ENCODE measurements at places on chromosomes 5 and 9.

DNA sequence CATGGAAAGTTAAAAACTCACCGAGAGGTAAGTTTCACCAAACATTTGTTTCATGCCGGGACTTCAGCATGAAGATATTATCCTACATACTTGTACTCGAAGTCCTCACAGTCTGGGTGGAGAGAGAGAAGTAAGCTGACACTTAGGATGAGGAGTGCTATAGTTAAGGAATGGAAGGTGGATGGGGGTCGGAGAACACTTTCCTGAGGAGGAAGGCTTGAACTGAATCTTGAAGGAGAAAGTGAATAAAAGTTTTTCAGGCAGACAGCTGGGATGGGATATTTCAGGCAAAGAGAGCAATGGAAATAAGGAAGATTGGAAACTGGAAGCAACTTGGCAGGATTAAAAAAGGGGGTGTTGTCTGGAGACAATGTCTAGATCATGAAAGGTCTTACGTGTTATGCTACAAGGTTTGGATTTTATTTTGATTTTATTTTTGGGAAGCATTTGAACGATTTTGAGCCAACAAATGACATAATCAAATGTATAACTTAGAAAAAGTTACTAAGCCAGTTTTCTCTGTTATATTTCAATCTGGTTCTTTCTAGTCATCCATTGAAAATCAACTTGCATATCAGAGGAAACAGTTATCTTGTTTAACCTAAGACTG is 167.1 kb downstream of the PAM start:
- DNase-seq: no peak

DNA sequence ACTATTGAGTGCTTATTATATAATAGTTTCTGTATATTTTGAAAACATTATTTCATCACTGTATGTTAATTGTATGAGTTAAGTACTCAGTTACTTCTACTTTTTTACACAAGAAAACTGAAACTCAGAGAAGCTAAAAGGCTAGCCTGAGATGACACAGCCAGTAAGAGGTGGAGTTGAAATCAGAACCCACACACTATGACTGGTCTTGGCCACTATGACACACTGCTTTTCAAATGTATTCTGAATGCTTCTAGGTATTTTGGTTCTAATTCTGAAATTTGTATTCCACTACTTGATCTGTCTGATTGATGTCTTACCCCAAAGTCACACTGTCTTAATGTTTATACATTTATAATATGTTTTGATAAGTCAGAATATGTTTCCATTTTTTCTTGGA is 181.8 kb downstream of the ZDHHC21 start:
- DNase-seq: no peak

DNA sequence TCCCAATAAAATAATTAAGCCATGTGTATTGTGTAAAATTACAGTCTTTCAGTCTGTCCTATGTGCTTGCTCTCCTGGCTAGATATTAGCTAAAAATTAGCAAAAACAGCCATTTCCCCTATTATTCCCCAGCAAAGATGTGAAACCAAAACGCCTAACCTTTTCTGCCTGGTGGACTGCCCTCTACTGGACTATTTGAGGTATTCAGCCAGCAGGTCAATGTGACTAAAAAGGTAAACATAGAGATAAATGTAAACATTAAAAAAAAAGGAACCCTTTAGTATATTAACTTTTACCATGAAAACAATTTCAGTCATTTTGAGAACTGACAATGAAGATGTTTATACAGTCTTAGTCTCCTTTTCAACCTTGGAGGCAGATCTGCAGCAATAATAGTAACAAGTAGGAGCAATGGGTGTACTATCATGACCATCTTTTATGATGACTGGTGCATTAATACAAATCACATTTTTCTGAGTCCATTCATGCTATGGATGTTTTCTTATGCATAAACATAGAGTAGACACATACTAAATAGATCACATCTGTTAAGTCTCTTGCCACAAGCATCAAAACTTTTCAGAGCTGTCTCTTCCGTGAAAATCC is 10.1 kb downstream of the ATG12 start:
- DNase-seq: no peak

DNA sequence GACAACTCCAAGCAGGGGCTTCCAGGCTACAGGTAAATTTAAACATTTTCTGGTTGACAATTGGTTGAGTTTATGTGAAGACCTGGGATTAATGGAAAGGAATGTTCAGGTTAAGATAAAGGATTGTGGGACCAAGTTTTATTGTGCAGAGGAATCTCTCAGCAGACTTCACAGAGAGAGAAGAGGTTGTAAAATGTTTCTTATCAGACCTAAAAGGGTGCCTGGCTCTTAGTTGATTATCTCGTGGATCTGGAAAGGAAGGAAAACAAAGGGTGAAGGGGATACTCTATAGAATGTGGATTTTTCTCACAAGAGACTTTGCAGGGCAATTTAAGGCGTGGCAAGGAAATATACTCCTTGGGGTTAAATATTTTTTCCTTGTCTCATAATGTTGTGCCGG is 96.5 kb upstream of the RASGRF2 start:
- no peak for DNase-seq

DNA sequence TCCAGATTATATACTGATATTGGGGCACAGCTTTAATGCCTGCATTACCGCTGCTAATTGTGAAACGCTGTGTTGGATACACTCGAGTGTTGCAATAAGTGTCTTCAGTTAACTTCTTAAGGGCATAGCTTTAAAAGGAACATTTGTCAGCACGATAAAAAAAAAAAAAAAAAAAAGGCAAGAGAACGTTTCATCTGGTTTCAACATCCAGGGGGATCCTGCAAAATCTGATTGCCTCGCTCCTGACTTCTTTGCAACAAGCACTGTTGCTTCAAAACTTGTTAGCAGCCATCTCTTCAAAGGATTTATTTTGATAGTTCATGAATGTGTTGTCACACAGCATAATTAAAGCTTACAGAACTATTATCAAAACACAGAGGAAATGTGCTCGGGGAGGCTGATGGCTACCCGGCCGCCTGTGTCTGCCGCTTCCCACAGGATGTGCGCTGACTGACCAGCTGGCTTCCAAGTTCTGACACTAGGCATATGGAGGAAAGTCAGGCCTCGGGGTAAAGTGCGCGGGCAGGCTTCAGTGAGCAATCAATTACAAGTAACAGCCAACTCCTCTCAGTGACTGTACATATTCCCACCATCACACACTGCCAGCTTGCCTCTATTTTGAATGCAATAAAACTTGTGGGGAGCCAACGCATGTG is 77.7 kb downstream of the EBF1 start:
- no peak for DNase-seq

DNA sequence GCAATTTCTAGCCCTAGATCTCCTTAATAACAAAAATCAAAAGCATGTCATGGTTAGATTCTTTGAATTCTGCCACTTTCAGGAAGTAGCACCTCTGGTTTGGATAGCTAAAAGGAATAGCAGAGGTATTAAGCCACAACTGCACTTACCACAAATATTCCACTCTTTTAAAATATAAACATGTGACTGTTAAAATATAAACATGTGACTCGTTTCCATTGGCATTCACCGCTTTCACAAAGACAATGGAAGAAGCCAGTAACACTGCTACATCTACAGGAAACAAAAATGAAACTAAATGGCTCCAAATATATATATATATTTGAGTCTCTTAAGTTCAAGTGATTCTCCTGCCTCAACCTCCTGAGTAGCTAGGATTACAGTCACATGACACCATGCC is 222.9 kb downstream of the ARL15 start:
- no peak for DNase-seq

DNA sequence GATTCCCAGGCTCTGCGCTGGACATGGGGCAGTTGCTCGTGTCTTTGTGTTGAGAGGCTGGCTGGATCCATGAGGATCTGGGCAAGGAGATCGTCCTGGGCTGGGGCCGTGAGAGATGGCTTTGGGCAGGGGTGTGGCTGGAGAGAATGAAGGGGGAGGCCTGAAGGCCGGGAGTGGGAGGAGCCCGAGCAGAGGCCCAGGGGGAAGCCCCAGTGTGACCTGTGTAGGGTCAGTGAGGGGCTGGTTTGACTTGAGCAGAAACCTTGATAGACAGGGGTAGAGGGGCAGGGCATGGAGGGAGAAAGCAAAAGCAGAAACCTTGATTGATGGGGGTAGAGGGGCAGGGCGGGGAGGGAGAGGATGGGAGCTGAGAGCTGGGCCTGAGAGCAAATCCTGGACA is 54.4 kb upstream of the ASS1 start:
- no peak for DNase-seq
